DMS153 (cell line): ENCODE measurements at places on chromosomes 3 and 15.

GRCh38 chr15:100973351-100974111, 54.4 kb downstream of the LRRK1 start:
- DNase-seq = no peak

- DNase-seq = no peak
These were observed 9.2 kb upstream of the MME start for GRCh38 chr3:155070932-155071387.

DNA sequence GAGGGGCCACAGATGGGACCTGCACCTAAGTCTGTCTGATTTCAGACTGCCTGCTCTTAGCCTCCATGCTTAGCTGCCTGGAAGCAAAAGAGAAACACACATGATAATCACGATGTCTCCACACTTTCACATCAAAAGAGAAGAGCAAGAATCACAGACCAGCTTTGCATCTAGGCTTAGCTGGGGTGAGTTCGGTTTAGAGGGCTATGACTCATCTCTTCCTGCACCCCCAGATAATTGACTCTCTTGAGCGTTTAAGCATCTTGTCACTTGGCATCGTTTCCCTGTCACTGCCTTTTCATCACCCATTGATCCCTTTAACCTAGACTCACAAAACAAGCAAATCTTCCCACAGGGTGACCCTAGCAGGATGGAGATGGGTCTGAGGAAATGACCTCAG, 124.0 kb downstream of the NTRK3 start:
- no peak for DNase-seq

GRCh38 chr3:71416876-71417275, 166.7 kb downstream of the FOXP1 start:
- DNase-seq = no peak

DNA sequence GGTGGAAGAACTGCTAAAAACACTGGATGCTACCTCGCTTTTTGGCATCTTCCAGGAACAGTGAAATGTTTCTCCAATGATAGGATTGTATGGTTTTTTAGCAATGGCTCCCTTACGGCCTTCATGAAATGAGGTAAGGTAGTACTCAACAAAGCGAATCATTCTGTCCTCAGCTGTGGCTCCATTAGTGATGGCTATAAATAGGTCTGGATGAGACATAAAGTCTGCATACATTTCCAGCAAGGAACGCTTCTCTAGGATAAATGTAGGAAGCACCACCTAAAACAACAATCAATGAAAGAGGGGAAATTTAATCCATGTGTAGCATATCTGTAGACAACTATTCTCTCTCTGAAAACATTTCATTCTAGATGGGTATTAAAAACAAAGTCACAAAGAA, 32.4 kb upstream of the SNX4 start:
- DNase-seq = no peak

GRCh38 chr3:153706706-153707105, 414.5 kb upstream of the ARHGEF26 start:
- no peak for DNase-seq

- no peak for DNase-seq
These were observed 64.5 kb downstream of the CHST2 start for GRCh38 chr3:143184099-143184498.

- DNase-seq = no peak
These were observed 74.8 kb downstream of the DCLK3 start for GRCh38 chr3:36689560-36689959.

DNA sequence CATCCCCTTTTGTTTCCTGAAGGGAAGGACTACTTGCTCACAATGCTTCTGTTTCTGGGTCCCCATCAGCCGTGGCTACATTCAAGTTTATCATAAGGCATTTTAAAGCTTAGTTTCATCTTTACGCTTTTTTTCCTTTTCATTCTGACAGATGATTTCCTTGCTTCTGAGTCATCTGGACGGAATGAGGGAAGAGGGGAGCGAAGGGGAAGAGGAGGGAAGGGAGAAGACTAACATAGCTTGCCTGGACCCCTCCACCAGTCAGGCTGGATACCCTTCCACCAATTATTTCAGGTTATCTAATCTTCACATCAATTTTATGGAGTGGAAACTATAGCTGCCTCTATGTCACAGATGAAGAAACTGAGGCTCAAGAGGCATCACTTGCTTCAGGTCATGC, 27.6 kb downstream of the FAM3D start:
- DNase-seq = no peak

DNA sequence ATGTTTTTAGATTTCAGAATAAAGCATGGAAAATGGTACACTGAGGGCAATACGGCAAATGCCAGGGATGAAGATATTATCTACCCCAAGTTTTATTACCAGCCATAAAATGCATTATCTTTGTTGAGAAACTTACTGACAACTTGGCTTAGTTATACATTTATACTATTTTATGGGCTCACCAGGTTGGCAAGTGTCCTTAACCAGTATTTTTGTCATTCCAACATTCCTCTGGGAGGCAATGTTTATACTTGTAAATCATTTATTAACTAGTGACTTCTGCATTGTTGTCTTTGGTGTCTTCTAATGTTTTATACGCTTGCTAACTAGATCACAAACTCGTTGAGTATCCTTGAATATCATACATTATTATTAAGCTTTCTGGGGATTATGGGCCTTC, 18.0 kb upstream of the ADGRG7 start:
- DNase-seq = no peak
